Gastrocnemius medialis (tissue), 4 donors: ENCODE measurements at places on chromosomes 3 and 15.

- DNase-seq: no peak
These were observed 2.7 kb downstream of the FOXP1 start for GRCh38 chr3:71580636-71581456.

DNA sequence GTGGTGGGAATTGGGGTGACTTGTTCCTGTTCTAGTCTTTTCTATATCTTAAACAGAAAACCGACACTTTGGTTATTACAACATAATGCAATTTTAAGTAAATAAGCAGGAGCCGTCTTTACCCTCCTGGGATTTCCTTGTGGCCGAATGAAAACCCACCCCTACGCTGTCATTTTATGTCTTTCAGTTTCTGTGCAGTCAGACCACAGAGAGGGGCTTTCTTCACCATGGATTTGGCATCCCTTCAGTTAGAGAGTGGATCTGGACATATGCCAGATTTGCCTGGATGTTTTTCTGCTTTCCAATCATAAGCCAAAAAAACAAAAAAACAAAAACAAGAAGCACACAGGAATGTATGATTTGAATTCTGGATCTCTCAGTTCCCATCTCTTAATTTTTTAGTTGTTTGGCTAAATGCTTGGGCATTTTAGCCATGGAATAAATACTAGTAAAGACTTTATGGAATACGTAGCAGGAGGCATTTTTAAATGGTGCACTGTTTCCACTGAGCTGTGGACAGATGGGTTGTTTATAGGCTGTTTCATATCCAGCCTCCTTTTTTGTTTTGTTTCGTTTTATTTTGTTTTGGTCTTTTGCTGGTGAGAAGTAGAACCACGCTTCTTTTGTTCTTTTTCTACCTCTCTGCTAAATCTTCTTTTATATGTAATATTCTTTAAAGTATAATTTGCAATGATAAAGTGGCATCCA lies 272.9 kb downstream of the FEZF2 start:
- no peak for DNase-seq

GRCh38 chr3:112647122-112647521 lies 6.2 kb upstream of the CCDC80 start:
- no peak for DNase-seq

- no peak for DNase-seq
These were observed 52.1 kb downstream of the GATM start for GRCh38 chr15:45326280-45326679.

DNA sequence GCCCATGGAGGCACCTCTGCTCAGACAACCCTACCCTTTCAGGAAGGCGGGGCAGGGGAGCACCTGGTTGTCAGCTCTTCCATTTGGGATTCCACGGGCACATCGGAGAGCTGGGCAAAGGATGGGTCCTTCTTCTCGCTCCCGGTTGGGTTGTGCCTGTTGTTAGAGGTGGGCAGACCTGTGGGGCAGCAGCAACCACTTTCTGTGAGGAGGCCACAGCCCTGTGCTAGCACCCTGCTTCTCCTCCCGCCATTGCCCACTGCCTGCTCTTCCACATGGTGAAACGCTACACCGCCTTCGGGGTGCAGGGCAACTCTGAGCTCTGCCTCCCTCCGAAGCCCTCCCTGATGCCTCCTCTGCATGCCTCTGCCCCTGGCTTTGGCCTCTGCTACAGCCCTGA lies 7.0 kb upstream of the HHATL start:
- peak; percentile 9 for DNase-seq
